ENCODE measurements at places on chromosomes 1 and 21.

DNA sequence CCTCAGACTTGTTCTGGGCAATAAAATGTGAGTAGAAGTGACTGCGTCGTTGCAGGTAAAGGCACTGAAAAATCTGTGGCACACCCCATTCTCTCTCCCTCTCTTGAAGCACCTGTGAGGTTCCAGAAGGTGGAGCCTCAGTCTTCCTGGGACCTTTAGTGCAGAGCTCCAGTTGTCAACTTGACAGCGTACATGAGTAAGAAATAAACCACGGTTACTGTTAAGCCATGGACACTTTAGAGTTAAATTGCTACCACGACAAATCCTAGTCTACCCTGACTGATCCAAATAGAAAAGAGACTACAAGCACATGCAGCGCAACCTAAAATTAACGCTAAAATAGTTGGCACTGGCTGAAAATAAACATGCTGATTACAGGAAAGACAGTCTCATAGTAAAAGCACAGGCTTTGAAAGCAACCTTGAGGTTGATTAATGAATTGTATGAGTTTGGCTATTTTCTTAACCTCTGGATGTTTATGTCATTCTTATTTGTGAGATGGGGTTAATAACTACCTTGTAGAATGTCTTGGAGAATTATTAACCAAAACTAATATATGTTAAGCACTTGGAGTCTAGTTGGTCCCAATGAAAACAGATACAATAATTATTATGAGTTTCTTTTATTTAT, 93.0 kb upstream of the PLPPR4 start:
- no peak for DNase-seq

GRCh38 chr1:147720557-147720956, 39.8 kb downstream of the GJA5 start:
- DNase-seq = no peak

DNA sequence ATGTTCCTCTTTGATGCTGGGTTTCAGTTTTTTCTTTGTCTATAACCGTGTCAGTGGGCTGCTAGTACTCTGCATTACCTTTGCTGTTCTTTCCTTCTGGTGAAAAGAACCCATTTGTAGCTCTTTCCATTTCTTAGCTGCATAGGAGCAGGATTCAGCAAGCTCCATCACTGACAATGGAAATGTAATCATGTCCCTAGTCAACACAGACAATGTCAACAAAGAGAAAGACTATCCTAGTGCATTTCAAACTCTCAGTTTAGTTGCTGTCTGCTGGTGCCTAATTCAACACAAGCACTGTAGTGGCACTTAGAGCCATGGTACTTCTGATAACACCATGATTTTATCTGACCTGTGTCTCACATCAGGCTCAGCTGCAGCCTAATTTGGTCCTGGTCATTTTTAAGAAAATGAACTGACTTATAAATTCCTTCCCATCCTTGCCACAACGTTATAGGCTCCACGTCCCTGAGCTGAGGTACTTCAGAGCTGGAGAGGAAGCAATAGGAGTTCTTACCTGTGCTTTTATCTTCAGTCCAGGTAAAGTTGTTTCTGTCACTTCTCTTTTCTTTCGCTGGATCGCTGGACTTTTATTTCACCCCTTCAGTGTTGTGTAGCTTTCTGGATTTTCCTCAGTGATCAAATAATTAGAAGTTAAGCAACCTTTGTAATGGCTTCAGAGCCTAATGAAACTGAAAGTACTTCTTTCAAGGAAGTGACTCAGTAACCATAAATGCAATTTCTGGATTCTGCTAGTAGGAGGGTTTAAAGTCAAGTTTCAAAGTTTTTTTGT, at the start of gene GBP3:
GBP3 (minus strand) TSS at position 700 of the 793 bp plus-strand sequence. CDS start 2,145 bp downstream, outside the sequence.
- no peak for DNase-seq

- DNase-seq = no peak
Observed at GRCh38 chr1:38852780-38853179, 6.8 kb downstream of the RRAGC start.

GRCh38 chr1:228825041-228825440, 89.8 kb downstream of the RHOU start:
- DNase-seq = no peak

GRCh38 chr1:55988963-55989452, 590.4 kb downstream of the PLPP3 start:
- DNase-seq = no peak

DNA sequence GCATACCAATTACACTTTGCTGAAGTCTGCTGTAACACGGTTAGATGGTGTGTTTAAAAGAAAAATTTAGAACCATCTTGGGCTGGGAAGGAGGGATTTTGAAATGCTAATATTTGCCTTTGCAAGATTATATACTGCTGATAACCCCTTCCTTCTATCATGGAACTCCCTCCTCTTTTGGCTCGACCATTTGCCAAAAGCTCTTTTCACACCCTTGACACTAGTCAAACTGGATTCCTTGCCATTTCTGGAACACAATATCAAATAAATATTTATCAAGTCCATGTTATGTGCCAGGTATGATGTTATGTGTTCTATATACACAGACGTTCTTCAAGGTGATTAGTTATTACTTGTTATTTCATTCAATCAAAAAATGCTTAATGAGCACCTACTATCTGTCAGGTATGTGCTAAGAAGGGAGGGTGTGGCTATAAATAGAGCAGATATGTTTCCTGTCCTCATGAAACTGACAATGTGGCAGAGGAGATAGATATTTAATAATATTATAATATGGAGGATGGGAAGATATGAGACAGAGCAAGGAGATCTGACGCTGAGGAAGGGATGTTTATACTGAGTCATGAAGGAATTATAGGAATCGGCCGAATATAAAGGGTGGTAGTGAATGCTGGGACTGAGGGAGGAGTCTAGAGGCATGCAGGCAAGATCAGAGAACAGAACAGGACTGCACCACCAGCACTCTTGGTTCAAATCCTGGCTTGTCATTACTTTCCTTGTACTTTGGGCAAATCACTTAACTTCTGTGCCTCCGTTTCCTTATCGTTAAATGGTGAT, 16.1 kb upstream of the XPR1 start:
- no peak for DNase-seq

DNA sequence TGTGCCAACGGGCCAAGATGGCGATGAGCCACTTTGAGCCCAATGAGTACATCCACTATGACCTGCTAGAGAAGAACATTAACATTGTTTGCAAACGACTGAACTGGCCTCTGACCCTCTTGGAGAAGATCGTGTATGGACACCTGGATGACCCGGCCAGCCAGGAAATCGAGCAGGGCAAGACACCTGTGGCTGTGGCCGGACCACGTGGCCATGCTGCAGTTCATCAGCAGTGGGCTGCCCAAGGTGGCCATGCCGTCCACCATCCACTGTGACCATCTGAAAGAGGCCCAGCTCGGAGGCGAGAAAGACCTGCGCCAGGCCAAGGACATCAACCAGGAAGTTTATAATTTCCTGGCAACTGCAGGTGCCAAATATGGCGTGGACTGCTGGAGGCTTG, 32.2 kb upstream of the GPR137B start:
- DNase-seq = no peak

DNA sequence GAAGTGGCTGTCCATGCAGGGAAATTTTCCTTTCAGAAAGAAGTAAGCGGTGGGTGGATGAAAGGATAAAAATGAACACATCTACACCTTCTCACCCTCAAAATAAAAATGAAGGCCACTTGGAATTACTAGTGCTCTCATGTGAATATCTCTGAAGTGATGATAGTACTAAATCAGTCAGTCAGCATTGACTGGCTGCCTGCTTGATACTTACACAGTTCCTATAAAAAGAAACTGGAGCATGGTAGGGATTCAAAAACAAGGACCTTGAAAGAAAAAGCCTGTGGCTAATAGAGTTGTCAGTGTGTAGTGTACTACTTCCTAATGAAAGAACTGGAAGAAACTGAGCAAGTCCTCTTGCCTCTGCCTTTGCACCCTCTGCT, 239.7 kb downstream of the HLX start:
- no peak for DNase-seq

- DNase-seq = no peak
Observed at GRCh38 chr1:20956272-20956671, 169.2 kb upstream of the HP1BP3 start.

GRCh38 chr1:6794164-6794563, 8.9 kb downstream of the CAMTA1 start:
- no peak for DNase-seq

GRCh38 chr1:205729945-205730610, 19.9 kb downstream of the NUCKS1 start:
- DNase-seq = no peak

GRCh38 chr21:42003051-42003461, 7.1 kb downstream of the ZBTB21 start:
- DNase-seq = peak; percentile 52

DNA sequence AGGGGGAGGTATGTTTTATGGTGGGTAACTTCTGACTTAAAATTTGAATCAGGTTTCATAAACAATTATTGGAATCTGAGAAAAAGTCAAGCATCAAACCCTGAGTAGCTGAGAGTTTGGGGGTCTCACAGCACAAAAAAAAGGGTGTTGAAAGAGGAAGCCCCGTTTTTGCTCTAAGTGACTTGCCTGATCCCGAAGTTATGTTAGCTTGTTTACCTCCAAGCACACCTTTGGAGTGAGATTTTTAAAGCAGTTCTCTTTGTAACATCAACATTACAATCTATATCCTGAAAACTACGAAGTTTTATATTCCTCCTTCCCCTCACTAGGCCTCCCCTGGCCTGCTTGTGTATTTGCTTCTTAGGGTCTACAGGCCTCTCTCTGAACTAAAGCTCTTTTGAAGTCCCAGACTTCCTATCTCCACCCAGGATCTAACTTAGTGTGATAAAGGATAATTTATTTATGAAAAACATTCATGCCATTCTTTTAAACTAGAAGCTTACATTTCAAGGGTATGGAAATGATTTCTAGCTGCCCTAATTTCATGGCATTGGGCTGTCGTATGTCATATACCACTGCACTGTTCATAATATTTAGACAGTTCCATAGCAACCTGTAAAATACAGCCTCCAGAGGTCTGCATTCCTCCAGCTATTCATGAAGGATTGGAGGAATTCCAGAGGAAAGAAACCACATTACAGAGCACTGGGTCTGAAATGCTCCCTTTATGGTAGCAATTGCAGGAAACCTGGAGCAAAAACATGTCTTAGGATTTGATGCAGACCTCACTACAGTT, 36.1 kb upstream of the RGS1 start:
- DNase-seq = no peak

GRCh38 chr1:200979574-200980451, 43.7 kb downstream of the KIF21B start:
- peak; percentile 68 for DNase-seq

DNA sequence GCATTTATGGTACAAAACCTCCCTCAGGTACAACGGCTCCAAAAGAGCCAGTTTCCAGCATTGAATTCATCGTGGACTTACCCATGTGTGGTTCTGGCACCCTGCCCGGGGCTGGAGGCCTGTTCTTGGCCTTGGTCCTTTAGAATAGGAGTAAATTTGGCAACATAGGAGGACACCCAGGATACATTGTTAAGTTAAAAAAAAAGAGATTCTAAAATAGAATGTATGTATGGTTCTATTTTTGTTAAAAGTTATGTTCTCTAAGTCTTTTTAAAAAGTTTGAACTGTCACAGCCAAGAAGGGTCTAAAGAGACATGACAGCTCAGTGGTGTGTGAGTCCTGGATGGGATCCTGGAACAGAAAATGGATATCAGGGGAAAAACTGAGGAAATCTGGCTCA, 25.9 kb downstream of the EPHX1 start:
- DNase-seq = no peak

GRCh38 chr1:214514819-214515383, 36.5 kb downstream of the PTPN14 start:
- DNase-seq = no peak

DNA sequence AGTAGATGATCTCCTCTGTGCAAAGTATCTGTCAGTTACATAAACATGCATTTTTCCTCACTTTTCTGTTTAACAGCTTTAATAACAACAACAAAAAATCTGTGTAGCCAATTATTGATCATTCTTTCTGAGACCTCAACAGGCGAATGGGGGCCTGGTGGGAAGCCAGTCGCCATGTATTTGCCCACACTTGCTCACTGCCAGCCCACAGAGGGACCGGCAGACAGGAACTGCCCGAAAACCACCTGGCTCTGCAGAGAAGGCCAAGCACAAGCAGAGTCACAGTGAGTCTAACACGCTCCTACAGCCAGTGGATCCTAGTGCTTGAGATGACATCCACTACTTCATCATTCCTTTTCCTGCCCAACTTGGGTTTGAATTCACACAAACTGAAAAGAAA, 56.1 kb downstream of the NPHP4 start:
- no peak for DNase-seq

- no peak for DNase-seq
Observed at GRCh38 chr21:46604975-46605766, at the start of gene S100B. TSS of gene S100B (minus strand) at chr21:46605082. CDS start at chr21:46602415, 2,667 bp downstream.

DNA sequence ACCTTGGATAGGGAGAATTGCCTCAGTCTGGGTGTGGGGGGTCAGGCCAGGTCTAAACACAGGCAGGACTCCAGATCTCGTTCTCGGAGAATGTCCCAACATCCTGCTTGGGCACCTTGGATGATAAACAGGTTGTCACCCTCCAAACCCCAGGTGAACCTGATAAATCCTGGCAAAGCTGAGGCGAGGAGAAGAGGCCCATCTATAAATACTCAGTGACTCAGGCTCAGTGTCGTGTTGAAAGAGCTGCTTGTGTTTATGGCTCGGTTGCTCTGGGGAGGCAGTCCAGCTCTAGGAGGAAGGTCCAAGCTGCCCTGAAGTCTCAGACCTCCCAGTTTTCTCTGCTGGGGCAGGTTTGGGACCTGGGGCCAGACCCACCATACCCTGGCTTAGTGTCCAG, 15.8 kb upstream of the TRIM63 start:
- DNase-seq = no peak

- DNase-seq = no peak
Observed at GRCh38 chr1:33387625-33388024, 43.3 kb downstream of the PHC2 start.

- DNase-seq = peak; percentile 94
Observed at GRCh38 chr1:33430692-33431593, at the start of gene PHC2. TSS of gene PHC2 (minus strand) at chr1:33431095. CDS start at chr1:33375539, 55,556 bp downstream.

DNA sequence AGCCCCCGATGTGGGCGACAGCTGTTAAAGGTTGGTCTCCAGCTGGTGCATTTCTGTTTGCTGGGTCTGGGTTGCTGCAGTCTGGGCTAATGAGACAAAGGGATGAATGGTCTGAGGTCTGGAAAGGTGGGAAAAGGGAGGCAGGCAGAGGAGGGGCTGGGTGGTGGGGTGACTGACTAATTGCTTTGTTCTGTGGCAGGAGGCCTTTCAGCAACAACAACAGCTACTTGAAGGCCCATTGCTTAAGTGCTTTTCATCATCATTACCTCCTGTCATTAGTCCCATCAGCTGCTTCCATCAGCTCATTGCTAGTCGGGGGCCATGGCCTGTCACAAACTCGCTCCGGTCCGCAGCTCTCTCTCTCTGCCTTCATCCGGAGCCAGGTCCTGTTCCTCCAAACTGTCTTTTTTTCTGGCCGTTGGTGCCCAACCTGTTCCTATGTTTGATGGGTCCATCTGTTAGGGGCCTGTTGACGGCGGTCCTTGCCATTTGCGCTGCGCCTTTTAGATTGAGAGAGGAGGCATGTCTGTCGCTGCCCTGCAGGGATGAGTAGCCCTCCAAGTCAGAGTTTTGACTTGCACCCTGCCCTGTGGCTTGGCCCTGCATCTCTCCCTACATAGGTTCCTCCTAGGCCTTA, 105.6 kb upstream of the PLXNA2 start:
- DNase-seq = no peak
